Astrocyte of the spinal cord (primary cell): ENCODE measurements at places on chromosomes 4 and X.

DNA sequence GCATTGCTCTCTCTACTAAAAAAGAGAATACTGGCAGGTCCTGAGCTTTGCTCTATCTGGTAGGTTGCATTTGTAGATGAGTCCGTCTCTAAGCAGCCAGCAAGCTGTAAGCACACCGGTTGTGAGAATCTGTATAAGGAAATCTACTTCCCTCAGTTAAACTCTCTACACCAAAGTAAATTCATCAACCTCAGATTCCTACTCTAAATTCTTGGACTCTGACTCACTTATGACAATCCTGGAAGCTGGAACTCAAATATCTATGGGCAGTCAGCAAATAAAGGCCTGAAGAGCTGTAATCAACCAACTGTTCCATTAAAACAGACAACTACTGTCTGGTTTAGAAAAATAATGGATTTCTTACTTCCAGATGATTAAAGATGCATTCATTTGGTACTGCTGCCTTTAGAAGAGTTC, 37.9 kb downstream of the FAT1 start:
- peak; percentile 90 for DNase-seq

DNA sequence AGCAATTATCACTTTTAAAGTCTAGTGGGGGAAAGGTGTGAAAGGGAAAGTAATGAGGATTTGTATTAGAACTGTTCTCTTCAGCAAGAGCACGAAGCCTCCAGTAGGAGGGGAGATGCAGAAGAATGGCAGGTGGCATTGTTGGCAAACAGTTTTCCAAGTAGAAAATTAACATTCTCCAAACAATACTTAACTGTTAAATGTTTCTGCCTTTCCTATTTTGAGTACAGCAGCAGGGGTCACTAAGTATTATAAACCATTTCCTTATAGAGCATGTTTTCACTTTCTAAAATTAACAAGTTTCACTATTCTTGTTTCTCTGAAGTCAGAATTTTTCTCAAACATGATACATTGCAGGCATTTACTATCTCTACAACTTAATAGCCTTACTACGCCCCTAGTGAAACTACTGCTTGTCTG, 58.7 kb downstream of the LEF1 start:
- no peak for DNase-seq

DNA sequence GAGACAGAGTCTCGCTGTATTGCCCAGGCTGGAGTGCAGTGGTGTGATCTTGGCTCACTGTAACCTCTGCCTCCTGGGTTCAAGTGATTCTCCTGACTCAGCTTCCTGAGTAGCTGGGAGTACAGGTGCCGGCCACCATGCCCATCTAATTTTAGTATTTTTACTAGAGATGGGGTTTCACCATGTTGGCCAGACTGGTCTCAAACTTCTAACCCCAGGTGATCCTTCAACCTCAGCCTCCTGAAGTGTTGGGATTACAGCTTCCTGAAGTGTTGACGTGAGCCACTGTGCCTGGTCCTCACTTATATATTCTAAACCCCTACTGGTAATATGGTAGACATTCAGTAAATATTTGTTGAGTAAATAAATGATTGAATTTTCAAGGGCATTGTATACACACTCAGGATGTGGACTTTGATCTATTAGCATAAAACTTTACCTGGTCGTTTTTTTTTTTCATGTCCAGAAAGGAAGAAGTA, 33.0 kb downstream of the MTHFD2L start:
- no peak for DNase-seq

DNA sequence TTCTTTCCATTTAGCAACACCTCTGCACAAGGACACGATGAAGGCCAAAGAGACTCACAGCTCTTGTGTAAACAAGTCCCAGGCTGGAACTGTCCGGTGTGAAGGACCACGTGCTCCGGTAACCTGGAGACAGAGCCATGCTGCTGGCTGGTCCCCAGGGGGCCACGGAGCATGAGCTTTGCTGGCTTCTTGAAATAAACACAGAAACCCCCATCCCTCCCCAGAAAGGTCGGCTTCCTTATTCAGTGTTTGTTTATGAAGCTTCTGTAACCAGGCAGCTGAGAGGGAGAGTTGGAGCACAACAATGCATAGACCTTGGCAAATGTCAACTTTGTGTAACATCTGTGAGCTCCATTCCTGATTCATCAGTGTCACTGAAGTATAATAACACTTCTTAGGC, 109.4 kb downstream of the GPR143 start:
- peak; percentile 59 for DNase-seq

DNA sequence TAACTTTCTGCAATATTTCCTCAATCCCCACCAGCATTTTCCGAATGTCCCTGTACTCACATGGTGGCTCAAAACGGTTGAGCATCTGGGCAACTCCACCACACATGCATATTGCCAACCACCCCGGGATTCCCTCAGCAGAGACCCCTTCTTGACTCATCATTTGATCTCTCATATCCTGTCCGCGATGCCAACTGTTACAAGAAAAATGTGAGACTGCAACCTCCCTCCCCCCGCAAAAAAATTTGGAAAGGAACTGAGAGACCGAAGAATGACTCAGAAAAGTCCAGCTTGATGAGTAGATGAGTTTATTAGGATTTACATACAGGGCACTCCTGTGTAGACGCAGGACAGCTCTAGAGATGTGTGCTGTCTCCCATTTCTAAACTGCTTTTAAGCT, 561.4 kb downstream of the ZIC3 start:
- peak; percentile 28 for DNase-seq

DNA sequence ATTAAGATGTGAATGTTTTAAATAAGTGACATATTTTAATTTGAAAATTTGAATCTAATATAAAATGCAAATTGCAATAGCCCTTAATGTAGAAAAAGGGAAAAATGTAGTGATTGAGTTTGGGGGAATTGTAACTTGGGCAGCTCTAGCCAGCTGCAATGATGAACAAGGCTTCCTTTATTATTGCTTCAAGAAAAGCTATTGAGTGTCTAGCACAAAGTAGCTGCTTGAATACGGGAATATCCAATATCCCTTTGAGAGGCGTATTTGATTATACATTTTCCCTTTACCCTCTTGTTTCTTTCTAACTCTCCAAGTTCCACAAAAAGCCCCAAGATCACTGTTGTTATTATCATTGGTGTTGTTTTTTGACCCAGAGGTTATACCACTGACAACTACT, 21.8 kb downstream of the IL1RAPL1 start:
- no peak for DNase-seq

GRCh38 chr4:173478201-173478912, 51.7 kb downstream of the HAND2 start:
- DNase-seq = peak; percentile 69

- DNase-seq = peak; percentile 76
Observed at GRCh38 chr4:74206088-74206825, 48.3 kb downstream of the MTHFD2L start.
